Tibial nerve (tissue), 4 donors: ENCODE measurements at places on chromosomes 5 and 9.

DNA sequence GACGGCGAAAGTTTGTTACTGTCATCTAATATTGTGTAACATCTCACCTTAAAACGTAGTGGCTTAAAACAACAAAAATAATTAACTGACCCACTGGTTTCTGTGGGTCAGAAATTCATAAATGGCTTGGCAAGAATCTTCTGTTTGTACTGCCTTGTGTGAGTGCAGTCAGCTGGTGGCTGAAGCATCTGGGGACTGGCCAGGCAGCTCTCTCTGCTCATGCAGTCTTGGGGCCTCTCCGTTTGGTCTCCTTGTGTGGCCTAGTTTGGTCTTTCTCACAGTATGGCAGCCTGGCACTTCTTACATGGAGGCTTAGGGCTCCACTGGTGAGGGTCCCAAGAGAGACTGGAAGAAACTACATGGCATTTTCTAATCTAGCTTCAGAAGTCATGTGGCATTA lies 49.0 kb upstream of the CTXN3 start:
- no peaks in the 10 kb centered on the region for H3K27me3 ChIP-seq
- H3K4me1 ChIP-seq = no peaks in the 10 kb centered on the region
- DNase-seq = no peak
- H3K27ac ChIP-seq = no peak overlapping the region

- H3K4me1 ChIP-seq = peaks cover 3% of the 10 kb centered on the region
- DNase-seq = no peak
- no peak overlapping the region for H3K27ac ChIP-seq
- no peaks in the 10 kb centered on the region for H3K27me3 ChIP-seq
- no peak overlapping the region for H3K4me3 ChIP-seq
- no peaks in the 10 kb centered on the region for H3K36me3 ChIP-seq
Observed at GRCh38 chr9:121451586-121451985, 48.1 kb downstream of the GGTA1 start.

DNA sequence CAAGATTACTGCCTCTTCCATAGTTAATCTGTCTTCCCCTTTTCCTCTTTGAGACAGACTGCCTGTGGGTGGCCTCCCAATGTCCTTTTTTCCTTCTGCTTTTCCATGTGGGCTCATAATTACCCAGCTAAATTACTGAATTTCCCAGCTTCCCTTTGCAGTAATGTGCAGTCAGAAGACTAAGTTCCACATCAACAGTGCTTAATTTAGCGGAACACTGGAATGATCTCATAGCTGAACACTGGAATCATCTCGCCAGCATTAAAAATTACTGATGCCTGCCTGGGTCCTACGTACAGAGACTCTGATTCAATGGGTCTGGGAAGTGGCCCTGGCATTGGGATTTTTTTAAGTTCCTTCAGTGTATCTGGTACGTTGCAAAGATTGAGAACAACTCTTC lies 84.3 kb downstream of the DNAH5 start:
- H3K36me3 ChIP-seq = no peaks in the 10 kb centered on the region
- H3K4me1 ChIP-seq = no peaks in the 10 kb centered on the region
- H3K27ac ChIP-seq = no peak overlapping the region
- no peak for DNase-seq
- no peak overlapping the region for H3K4me3 ChIP-seq
- no peaks in the 10 kb centered on the region for H3K27me3 ChIP-seq

DNA sequence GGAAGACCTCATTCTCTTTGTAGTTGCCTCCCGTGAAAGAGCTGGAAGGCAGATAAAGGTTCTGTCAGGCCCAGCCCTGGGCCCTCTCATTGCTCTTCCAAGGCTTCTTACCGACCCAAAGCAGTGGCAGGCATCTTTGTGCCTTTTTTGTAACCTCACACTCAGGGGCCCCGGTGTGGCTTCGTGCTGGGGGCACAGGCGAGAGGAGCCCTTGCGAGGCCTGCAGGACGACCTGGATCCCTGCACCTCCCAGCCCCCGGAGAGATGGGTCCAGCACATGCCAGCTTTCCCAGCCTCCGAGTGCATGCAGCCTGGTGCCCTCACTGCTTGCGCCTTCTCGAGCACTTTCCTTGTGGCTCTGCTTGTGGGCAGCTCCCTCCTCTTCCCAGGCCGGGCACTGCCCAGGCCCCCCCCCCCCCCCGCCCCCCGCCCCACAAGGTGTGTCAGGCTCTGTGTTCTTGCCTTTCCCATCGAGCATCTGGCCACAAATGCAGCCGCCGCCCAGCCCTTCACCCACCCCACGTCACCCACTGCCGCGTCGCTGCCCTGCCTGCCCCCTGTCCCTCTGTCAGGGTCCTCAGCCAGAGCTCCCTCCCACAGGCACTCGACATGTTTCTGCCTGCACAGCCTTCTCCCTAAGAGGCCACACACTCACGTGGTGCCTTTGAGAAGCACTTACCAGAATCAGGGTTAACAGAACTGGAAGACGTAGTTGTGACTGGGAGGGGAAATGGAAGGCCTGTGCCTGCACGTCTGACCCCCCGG lies 63.7 kb upstream of the CACNA1B start:
- H3K27ac ChIP-seq = no peak overlapping the region
- no peak overlapping the region for H3K4me3 ChIP-seq
- no peaks in the 10 kb centered on the region for H3K4me1 ChIP-seq
- peaks cover 90% of the 10 kb centered on the region for H3K36me3 ChIP-seq

GRCh38 chr9:3285365-3286161 lies 240.2 kb downstream of the RFX3 start:
- H3K4me1 ChIP-seq = no peaks in the 10 kb centered on the region
- no peak for DNase-seq
- no peak overlapping the region for H3K27ac ChIP-seq
- no peaks in the 10 kb centered on the region for H3K27me3 ChIP-seq
- no peak overlapping the region for H3K4me3 ChIP-seq

GRCh38 chr9:4936823-4937222 lies 48.2 kb upstream of the JAK2 start:
- no peak for DNase-seq
- H3K36me3 ChIP-seq = no peaks in the 10 kb centered on the region
- no peaks in the 10 kb centered on the region for H3K4me1 ChIP-seq
- no peak overlapping the region for H3K27ac ChIP-seq
- H3K4me3 ChIP-seq = no peak overlapping the region

DNA sequence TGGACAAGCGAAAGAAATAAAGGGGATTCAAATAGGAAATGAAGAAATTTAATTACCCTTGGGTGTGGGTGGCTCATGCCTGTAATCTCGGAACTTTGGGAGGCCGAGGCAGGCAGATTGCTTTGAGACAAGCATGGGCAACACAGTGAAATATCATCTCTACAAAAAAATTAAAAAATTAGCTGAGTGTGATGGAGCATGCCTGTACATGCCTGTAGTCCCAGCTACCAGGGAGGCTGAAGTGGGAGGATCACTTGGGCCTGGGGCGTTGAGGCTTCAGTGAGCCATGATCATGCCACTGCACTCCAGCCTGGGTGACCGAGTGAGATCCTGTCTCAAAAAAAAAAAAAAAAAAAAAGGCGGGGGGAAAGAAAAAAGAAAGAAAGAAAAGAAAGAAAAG lies 4.0 kb upstream of the RCL1 start:
- no peak overlapping the region for H3K4me3 ChIP-seq
- no peaks in the 10 kb centered on the region for H3K27me3 ChIP-seq
- H3K4me1 ChIP-seq = peaks cover under 1% of the 10 kb centered on the region
- DNase-seq = no peak

DNA sequence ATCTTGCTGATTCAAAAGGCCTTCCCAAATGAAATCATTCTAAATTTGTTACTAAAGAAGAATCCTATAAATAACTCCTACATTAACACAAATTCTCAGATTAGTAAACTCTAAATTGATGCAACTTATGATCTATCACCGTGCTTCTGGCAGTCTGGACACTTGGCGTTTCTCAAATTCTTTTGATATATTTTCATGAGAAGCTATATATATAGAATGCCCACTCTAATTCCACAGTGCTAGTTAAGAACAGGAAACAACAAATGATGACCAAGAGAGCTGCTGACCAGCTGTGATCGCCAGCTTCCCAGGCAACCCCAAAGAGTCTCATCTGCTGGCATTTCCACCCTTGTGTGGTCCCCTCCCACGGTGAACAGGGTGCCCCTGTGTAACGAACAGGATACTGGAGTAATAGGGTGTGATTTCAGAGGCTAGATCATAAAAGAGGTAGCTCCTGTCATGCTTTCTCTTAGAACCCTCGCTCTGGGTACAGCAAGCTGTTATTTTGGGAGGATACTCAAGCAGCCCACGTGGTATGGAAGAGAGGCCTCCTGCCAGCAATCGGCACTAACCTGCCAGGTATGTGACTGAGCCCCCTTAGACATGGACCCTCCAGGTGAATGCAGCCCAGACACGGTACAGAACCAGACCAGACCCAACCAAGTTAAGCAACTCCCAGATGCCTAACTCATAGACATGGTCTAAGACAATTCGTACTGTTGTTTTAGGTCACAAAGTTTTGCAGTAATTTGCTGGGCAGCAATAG lies 64.7 kb downstream of the CDC14B start:
- no peaks in the 10 kb centered on the region for H3K27me3 ChIP-seq
- no peak overlapping the region for H3K4me3 ChIP-seq
- DNase-seq = no peak
- H3K4me1 ChIP-seq = peaks cover 21% of the 10 kb centered on the region

DNA sequence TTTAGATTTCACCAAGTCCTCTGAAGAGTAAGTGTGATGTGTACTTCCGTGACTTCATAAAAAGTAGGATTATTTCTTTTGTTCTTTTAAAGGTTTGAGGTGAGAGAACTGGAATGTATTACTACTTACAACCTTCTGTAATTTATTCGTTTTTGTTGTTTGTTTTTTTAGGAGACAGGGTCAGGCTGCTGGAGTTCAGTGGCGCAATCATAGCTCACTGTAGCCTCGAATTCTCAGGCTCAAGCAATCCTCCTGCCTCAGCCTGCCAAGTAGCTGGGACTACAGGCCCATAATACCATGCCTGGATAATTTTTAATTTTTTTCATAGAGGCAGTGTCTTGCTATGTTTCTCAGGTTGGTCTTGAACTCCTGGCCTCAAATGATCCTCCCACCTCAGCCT lies 68.3 kb upstream of the RETREG1 start:
- no peak for DNase-seq
- no peak overlapping the region for H3K27ac ChIP-seq
- H3K27me3 ChIP-seq = no peaks in the 10 kb centered on the region

- H3K4me3 ChIP-seq = no peak overlapping the region
- H3K36me3 ChIP-seq = no peaks in the 10 kb centered on the region
- peaks cover 16% of the 10 kb centered on the region for H3K4me1 ChIP-seq
- no peaks in the 10 kb centered on the region for H3K27me3 ChIP-seq
- DNase-seq = no peak
Observed at GRCh38 chr5:1162751-1163150, 38.6 kb upstream of the SLC6A19 start.
